A549 treated with CpdA at 1 μM for 4 hours (cell line): ENCODE measurements at places on chromosomes 4 and X. TPM values are rescaled to one million over a fixed set of nuclear protein-coding genes. Genes with fewer than 3 reads are reported as not detected.

The FHIP1A gene
- total RNA-seq: 0.05 to 0.43 TPM (median 0.08 TPM) in 5 replicates

The USP46 gene
- 6.9 to 8.7 TPM (median 7.5 TPM) in 5 replicates for total RNA-seq

The TLR6 gene
- total RNA-seq: 4.0 to 5.2 TPM (median 4.8 TPM) in 5 replicates

The MAGEA4 gene
- total RNA-seq: not detected in 5 replicates

The ATOH1 gene
- total RNA-seq: not detected in 5 replicates

The RBMXL3 gene
- not detected in 5 replicates for total RNA-seq

The UGT2B7 gene
- total RNA-seq: 0.12 to 0.34 TPM (median 0.18 TPM) in 5 replicates

The SPANXA1 gene
- 0.21 to 0.27 TPM (median 0.21 TPM) in 3 of 5 replicates, not detected in the others for total RNA-seq
